T-helper 2 cell (primary cell): ENCODE measurements at places on chromosomes 6 and 20.

GRCh38 chr6:33731035-33731434 lies 15.7 kb downstream of the IP6K3 start:
- DNase-seq: no peak

- no peak for DNase-seq
Observed at GRCh38 chr6:89966228-89966544, 71.9 kb downstream of the GJA10 start.

DNA sequence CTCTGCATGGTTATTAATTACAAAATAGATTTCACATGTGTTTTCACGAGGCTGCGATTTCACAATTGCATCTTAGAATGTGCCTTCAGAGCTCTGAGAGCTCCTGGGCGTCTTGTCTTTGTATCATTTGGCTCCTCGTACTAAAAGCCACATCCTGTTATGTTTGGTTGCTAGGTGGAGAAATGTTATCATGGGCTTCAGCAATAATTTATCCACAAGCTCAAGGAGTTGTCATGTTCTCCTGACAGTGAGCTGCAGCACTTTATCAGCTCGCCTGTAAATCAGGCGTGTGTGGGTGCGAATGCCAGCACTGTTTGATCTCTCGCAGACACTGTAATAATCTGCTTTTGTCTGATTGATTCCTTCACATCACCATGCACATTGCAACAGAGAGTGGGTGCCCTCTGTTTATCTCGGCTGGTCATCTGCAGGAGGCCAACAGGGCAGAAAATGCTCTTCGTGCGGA lies 218.6 kb upstream of the ZFP64 start:
- peak; percentile 13 for DNase-seq

DNA sequence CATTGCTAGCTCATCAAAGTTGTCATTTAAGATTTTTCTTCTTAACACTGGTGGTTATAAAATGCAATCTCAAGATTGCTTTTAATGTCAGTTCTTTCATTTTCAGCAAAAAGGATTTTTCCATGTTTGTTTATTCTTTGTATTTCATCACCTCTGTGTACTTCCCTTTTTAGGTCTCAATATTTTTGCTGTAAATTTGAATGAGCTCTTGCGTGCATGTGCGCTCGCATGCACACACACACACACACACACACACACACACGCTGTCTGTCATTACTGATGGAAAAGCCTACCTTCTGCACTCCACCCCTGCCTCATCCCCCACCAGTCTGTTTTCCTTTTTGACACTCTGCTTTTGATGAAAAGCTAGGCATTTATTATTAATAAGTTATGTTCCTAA lies 85.3 kb upstream of the FYN start:
- DNase-seq: no peak

DNA sequence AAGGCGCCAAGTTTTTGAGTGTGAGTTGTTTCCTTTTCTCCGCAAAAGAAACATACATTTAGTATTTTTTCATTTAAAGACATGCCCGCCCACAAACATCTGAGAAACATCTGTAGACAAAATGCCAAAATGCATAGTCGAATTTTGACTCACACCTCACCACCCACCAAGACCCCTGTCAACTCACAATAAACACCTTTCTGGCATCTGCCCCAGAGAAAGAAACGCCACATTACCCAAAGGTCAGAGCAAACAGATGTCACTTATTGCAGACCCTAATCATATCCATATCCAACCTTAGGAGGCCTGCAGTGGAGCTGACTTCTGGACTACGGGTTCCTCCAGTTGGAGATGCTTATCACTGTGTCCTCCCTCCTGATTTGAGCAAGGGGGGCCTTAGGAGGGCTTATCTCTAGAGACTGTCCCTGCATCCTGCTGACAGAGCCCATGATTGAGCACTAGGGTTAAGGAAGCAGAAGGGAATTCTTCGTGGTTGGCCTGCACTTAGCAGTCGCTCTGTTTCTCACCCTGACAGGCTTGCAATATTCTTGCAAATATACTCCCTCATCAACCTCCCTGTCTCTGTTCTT lies 90.5 kb upstream of the TBX18 start:
- DNase-seq: no peak

DNA sequence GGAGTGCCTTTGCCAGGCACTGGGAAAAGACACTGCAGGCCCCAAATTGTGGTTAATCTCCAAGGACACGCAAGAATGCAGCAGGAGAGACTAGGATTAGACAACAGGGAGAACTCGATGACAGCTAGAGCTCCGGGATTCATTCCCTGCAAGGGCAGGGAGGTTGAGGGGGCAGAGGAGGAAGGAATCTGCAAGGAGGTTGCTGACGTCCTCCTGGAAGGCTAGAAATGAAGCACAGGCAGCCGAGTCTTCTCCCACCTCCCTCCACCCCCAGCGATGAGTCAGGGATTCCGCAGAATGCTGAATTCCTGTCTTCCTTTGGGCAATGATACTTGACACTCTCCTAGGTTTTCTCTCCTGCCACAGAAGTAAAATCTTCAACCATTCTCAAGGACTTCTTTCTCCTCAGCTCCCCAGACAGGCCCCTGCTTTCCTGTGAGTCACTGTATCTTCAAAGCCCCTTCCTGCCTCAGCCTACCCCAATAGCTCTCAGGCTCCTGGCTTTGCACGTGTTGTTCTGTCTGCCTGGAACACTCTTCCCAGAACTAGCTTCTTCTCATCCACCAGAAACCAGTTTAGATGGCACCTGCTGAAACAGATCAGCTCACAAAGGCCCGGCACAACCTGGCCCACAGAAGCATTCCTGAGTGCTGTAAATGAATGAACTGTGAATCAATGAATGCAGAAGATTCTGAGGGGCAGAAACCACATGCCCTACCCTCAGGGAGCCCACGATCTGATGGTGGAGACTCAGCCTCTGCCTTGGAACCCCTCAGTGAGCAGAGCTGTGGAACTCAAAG lies 85.6 kb downstream of the MRPL14 start:
- DNase-seq: no peak

- DNase-seq: no peak
Observed at GRCh38 chr6:129110690-129111343, 227.9 kb downstream of the LAMA2 start.

DNA sequence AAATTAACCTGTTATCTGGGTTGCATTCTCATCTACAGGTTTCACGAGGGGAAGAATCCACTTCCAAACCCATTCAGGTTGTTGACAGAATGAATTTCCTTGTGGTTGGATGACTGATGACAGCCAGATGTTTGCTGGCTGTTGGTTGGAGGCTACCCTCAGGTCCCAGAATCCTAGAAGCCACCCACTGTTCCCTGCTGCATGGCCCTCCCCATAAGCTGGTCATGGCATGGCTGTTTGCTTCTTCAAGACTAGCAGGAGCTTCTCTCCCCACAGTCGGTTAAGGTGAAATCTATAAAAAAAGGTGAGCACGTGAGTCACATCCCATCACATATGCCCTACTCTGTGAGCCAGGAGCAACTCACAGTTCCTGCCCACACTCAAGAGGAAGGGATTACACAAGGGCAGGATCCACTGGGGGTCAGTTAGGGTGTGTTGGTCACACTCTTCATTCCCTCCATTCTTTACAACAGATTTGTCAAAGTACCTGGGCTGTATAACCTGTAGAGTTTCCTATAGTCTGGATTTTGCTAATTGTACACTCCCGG lies 19.5 kb upstream of the RPS10 start:
- no peak for DNase-seq

- DNase-seq: no peak
Observed at GRCh38 chr6:87705070-87705691, 3.1 kb upstream of the AKIRIN2 start.

- DNase-seq: no peak
Observed at GRCh38 chr6:10266061-10266460, 148.8 kb downstream of the TFAP2A start.

DNA sequence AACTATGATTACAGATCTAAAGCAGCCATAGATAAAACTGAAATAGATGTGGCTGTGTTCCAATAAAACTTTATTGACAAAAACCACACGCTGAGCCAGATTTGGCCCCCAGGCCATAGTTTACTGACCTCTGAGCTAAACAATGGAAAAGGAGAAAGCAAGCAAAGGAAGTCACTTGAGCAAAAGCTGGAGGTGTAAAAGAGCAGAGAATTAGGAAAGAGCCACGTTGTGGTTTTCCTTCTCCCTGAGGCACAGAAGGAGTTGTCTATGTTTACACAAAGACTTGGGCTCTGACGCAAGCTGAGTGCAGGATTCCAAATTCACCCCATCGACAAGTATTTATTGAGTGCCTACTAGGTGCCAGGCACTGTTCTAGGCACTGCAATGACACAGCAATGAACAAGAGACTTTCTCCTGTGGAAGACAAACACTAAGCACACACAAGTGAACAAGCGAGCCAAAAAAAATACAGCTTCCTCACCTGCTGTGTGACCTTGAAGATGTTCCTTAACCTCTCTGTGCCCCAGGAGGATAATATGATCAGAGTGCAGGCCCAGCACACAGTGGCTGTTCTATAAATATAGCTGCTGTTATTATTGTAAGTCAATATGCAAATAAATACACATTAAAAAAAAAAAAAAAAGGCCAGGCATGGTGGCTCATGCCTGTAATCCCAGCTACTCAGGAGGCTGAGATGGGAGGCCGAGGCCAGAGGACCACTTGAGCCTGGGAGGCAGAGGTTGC lies 75.4 kb upstream of the PTPN1 start:
- no peak for DNase-seq

DNA sequence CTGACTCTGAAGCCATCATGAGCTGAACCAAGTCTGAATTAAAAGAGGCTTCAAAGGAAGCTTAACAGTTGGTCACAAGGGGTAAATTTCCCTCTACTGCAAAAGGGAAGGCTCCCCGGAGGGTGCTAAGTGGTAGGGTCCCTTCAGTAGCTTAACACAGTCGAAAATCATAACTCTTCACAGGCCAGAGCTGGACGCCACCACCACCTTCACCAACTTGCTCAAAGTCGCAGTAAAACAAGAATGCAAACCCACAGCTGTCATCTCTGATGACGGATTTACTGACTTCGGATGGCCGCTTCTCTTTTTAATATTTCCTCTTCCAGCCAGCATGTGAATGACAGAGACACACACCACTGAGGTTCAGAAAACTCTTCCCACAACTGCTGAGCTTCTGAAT lies 144.7 kb upstream of the FBXL4 start:
- DNase-seq: no peak

GRCh38 chr6:12608016-12608860 lies 108.3 kb upstream of the PHACTR1 start:
- DNase-seq: no peak

- DNase-seq: no peak
Observed at GRCh38 chr6:54587277-54587676, 259.3 kb upstream of the FAM83B start.

- no peak for DNase-seq
Observed at GRCh38 chr6:13572240-13572639, 2.2 kb upstream of the SIRT5 start.

- no peak for DNase-seq
Observed at GRCh38 chr6:44525761-44526351, 138.3 kb downstream of the CDC5L start.

DNA sequence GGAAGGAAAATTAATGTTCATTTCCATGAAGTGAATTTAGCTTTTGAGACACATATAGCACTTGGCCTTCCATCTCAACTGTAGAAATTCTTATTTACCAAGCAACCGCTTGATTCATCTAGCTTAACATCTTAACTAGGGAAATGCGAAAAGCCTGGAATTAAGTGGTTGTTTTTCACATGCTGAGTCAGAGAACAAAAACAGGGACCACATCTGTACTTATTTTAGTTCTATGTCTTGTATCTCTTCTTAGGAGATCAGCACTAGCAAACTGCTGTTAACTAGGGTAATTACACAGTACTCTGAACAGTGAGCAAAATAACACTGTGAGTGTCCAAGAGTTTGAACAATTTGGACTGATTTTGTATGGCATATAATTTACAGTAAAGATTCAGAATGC lies 590.9 kb upstream of the NRSN1 start:
- DNase-seq: no peak

DNA sequence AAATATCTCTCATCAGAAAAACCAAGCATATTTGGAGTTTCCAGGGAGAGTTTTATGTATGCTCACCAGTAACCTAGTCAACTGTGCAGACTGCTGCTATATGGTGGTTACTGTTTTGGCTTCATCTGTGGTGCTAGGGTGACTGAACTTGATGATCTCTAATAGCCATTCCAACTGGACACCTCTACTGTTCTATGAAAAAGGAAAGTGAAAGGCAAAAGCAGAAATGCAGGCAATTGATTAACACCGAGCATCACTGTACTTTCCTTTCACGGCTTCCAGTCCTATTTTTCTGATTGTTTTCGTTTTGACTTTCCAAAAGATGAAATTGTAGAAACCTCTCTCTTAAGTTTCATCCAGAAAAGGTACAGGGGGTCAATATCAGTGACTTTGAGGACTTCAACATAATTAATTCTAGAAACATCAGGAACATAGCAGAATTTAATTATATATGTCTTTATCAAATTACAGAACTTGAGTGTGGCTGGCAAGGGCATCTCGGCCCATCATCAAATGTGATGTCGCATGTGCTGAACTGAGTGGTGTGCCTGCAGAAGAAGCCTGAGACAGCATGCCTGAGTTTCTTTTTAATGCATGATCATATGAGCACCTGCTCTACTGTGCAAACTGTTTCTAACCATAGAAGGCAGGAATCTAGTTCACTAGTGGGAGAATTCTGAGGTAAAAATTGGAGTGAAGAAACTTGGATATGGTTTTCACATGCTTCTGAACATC lies 464.3 kb upstream of the FLRT3 start:
- DNase-seq: no peak

DNA sequence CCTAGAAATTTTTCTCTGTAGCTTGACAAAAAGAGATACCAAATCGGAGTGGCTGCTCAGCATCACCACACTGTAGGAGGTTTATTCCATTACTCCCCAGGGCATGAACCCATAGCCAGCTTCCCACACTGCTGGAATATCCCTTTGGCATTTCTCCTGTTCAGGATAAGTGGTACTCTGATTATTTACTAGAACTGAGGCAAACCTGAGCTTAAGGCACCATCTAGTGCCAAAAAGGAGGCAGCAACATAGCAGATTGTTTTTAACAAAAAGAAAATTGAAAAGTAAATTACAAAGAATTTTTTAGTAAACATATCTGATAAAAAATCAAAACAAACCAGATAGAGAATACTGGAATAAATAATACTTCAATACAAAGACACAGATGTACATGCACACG lies 181.7 kb downstream of the WDR27 start:
- DNase-seq: no peak

- DNase-seq: no peak
Observed at GRCh38 chr6:11854408-11855165, 76.0 kb upstream of the ADTRP start.

GRCh38 chr6:73691512-73691911 lies 4.5 kb upstream of the CD109 start:
- no peak for DNase-seq
